ENCODE measurements at places on chromosomes 7 and 10.

DNA sequence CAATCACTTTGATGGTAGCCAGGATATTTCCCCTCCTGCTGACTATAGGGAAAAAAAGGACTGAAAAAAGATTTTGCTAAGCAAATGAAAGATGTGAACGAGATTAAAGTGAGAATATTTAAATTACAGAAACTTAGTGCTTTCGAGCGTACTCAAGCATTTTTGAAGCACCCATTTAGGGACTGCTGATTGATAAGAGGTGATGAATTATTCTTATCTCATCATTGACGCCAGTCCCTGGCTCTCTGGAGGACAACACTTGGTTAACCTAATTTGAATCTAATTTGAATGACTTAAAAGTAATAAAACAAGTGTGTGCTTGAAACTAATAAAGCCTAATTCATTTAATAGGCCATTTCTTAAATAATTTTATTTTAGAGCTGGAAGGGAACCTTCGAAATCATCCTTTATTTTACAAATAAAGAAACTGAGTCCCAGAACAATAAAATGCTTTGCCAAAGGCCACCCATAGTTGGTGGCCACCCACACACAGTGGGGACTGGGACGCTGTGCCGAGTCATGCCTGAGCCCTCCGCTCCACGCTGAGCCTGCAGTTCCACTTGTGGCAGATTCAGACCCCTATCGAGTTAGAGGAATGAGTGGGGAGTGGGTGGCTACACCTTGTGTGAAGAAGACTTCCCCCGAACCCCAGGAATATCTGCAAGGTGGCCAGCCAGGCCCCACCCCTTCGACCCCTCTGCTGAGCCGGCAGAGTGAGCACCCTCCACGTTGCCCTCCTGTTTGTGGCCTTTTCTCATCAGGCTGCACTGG, 61.1 kb upstream of the SAMD8 start:
- no peak for DNase-seq

- DNase-seq, result no peak
Measured at GRCh38 chr10:31261511-31262311, 57.3 kb upstream of the ZEB1 start.

GRCh38 chr10:103514244-103514643, 20.7 kb downstream of the NEURL1 start:
- DNase-seq, result no peak

GRCh38 chr7:46071076-46071475, 150.0 kb upstream of the IGFBP3 start:
- DNase-seq, result no peak

GRCh38 chr7:130151591-130152492, 53.4 kb downstream of the TMEM209 start:
- no peak for DNase-seq

GRCh38 chr10:48336978-48337599, 30.6 kb downstream of the MAPK8 start:
- DNase-seq, result no peak

DNA sequence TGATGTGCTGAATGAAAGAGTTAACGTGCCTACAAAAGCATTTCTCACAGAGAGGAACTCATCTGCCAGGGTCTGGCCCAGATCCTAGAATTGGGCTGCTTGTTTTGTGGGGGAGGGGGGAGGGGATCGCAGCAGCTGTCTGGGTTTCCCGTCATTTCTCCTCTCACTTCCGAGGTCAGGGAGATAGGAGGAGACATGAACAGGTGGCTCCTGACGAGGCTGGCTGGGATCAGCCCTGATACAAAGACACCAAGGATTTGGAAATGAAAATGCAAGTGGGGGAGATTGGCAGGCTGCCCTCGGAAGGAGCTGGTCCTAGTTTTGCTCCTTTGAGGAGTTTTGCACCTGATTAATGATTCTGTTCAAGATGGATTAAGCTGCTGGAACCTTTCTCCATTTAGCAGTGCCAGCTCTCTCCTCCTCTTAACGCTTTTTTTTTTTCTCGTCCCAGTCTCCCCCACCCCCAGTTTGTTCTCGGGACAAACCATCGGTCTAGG, 86.8 kb upstream of the KMT2C start:
- no peak for DNase-seq

GRCh38 chr10:78255796-78256638, 222.4 kb downstream of the RPS24 start:
- DNase-seq, result no peak

Data from stimulated activated CD4-positive, alpha-beta T cell treated with anti-CD3 and anti-CD28 coated beads, Interleukin-12 subunit alpha, Interleukin-12 subunit beta, amount 100 ng/mL, for 48 hours (primary cell).